ENCODE measurements at places on chromosomes 6 and 20.

DNA sequence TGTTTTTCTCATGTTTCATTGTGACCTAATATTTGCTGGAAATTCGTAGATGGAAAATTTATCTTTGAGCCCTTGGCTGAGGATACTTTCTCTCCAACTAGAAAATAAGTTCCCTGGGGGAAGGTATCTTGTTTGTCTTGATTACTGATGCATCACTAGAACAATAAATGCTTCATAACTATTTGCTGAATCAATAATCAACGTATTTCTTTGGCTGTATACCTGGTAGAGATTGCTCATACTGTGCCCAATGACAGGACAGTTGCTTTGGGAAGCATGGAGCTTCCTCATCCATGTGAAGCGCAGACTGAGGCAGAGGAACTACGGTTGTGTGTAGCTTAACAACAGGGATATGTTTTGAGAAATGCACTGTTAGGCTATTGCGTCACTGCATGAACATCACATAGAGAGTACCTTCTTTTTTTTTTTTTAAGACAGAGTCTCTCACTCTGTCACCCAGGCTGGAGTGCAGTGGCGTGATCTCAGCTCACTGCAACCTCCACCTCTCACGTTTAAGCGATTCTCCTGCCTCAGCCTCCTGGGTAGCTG is 34.2 kb upstream of the RPN2 start:
- no peak overlapping the region for H3K4me3 ChIP-seq
- no peaks in the 10 kb centered on the region for H3K36me3 ChIP-seq
- DNase-seq, result no peak
- H3K4me1 ChIP-seq, result no peaks in the 10 kb centered on the region
- H3K27me3 ChIP-seq, result no peaks in the 10 kb centered on the region

GRCh38 chr6:148455225-148455624 is 112.6 kb downstream of the SASH1 start:
- no peaks in the 10 kb centered on the region for H3K27me3 ChIP-seq
- peak overlapping the region; percentile 38 for H3K27ac ChIP-seq
- H3K36me3 ChIP-seq, result peaks cover 88% of the 10 kb centered on the region
- H3K4me1 ChIP-seq, result peaks cover 24% of the 10 kb centered on the region

GRCh38 chr20:7085467-7085866 is 318.0 kb downstream of the BMP2 start:
- H3K36me3 ChIP-seq, result no peaks in the 10 kb centered on the region
- H3K27me3 ChIP-seq, result no peaks in the 10 kb centered on the region
- H3K4me3 ChIP-seq, result no peak overlapping the region
- H3K27ac ChIP-seq, result no peak overlapping the region
- H3K4me1 ChIP-seq, result no peaks in the 10 kb centered on the region
- DNase-seq, result no peak

DNA sequence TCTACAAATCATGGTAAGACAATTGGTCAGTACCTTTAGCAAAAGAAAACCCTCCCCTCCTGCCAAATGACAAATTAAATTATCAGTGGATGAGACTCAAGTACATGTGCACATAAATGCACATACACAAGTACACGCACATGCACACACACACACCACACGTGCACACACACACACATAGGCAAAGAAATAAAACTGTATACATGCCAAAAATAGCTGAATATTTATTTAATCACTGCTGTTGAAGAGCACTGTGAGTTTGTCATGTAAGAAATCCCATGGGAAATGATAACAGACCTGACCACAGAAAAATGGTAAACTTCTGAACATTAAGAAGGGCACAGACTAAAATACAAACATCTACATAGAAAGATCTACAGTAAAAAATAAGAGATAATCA is 46.6 kb upstream of the TNFAIP3 start:
- no peak for DNase-seq
- peaks cover 32% of the 10 kb centered on the region for H3K4me1 ChIP-seq
- no peak overlapping the region for H3K27ac ChIP-seq
- no peaks in the 10 kb centered on the region for H3K36me3 ChIP-seq
- H3K27me3 ChIP-seq, result no peaks in the 10 kb centered on the region
- no peak overlapping the region for H3K4me3 ChIP-seq

DNA sequence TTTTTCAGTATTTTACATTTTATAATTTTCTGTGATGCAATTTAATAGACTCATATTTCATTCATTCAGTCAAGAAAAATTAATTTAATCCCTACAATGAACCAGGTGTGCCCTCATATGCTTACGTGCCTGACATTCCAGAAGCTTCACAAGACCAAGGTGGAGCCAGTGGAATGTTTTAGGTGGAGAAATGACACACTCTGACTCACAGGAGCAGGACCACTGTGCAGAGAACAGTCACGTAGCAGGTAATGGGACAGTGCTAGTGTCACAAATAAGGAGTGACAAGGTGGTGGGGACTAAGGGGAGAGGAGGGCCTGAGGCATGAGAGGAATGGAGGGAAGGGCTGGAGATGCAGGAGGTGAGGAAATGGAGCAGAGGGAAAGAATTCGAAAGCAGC is 37.0 kb upstream of the HLA-G start:
- no peaks in the 10 kb centered on the region for H3K4me1 ChIP-seq
- DNase-seq, result no peak
- peaks cover 33% of the 10 kb centered on the region for H3K27me3 ChIP-seq
- peak overlapping the region; percentile 55 for H3K27ac ChIP-seq
- H3K4me3 ChIP-seq, result no peak overlapping the region

- no peaks in the 10 kb centered on the region for H3K27me3 ChIP-seq
- no peaks in the 10 kb centered on the region for H3K36me3 ChIP-seq
- no peak for DNase-seq
Measured at GRCh38 chr20:14134004-14134403, 138.7 kb downstream of the MACROD2 start.

- no peak overlapping the region for H3K27ac ChIP-seq
- H3K4me3 ChIP-seq, result no peak overlapping the region
- no peaks in the 10 kb centered on the region for H3K4me1 ChIP-seq
- no peak for DNase-seq
Measured at GRCh38 chr20:57530327-57530981, 5.5 kb upstream of the CTCFL start.

GRCh38 chr20:58019850-58020625 is 208.4 kb downstream of the ANKRD60 start:
- H3K4me3 ChIP-seq, result no peak overlapping the region
- H3K36me3 ChIP-seq, result no peaks in the 10 kb centered on the region
- peaks cover 10% of the 10 kb centered on the region for H3K4me1 ChIP-seq
- H3K27ac ChIP-seq, result no peak overlapping the region
- no peak for DNase-seq

GRCh38 chr20:3995067-3995748 is 20.1 kb downstream of the RNF24 start:
- H3K27me3 ChIP-seq, result no peaks in the 10 kb centered on the region
- H3K4me1 ChIP-seq, result no peaks in the 10 kb centered on the region
- no peak for DNase-seq

GRCh38 chr6:141877275-141877983 is 255.3 kb upstream of the GJE1 start:
- no peaks in the 10 kb centered on the region for H3K27me3 ChIP-seq
- DNase-seq, result no peak
- H3K27ac ChIP-seq, result no peak overlapping the region
- no peaks in the 10 kb centered on the region for H3K4me1 ChIP-seq
- H3K4me3 ChIP-seq, result no peak overlapping the region

DNA sequence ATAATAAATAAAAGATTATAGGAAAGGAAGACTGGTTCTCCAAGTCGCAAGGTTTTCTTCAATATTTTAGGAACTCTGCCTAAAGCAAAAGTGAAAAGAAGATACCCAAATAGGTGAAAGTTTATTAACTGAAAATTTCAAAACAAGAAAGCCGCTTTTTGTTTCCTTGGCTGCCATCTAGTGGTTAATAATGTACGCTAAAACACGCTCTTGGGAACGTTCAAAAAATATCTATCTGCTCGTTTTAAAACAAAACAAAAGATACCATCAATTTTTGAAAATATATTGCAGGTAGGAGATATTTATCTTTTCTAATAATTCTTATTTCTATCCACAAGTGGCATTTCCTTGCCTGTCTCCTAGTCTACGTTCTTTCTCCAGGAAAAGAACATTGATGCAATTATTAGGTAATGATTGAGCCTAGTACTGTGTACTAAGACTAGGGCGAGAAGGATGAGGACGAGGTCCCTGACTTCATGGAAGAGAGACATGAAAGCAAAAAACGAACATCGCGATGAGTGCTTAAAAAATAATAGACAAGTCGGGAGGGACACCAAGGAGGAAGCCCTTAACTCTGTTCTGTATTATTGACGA is 97.2 kb downstream of the SPTLC3 start:
- no peaks in the 10 kb centered on the region for H3K36me3 ChIP-seq
- peaks cover 24% of the 10 kb centered on the region for H3K4me1 ChIP-seq
- no peak overlapping the region for H3K27ac ChIP-seq
- no peaks in the 10 kb centered on the region for H3K27me3 ChIP-seq

- H3K4me1 ChIP-seq, result peaks cover 18% of the 10 kb centered on the region
- H3K36me3 ChIP-seq, result peaks cover under 1% of the 10 kb centered on the region
- H3K27me3 ChIP-seq, result no peaks in the 10 kb centered on the region
Measured at GRCh38 chr20:34049897-34050695, 56.4 kb downstream of the RALY start.

- H3K4me3 ChIP-seq, result no peak overlapping the region
- no peaks in the 10 kb centered on the region for H3K36me3 ChIP-seq
- no peaks in the 10 kb centered on the region for H3K4me1 ChIP-seq
- no peak for DNase-seq
- no peaks in the 10 kb centered on the region for H3K27me3 ChIP-seq
Measured at GRCh38 chr6:148708707-148709106, 38.1 kb upstream of the UST start.

DNA sequence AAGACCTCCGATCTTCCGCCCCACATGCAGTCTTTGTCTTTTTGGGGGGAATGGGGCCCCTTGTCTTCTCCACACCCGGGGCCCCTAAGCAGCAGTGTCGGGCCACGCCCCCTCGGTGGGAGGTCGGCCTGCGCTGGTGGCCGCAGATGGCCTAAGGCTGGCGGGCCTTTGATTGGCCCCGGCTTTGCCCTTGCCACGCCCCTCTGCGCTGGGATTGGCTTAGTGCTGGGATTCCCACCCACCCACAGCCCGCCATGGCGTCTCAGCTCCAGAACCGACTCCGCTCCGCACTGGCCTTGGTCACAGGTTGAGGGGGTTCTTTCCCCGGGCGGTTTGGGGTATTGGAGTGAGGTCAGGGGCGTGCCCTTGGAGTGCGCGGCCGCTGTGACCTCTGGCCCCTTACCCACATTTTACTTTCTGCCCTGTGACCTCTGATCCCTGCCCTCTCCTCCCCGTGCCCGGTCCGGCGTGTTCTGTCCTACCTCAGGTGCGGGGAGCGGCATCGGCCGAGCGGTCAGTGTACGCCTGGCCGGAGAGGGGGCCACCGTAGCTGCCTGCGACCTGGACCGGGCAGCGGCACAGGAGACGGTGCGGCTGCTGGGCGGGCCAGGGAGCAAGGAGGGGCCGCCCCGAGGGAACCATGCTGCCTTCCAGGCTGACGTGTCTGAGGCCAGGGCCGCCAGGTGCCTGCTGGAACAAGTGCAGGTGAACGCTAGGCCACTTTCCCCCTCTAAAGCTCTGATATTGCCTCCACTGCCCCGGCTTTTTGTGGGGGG is at the start of gene HSD17B8:
Gene HSD17B8, plus strand, starts transcription at position 241 of the 776 bp plus-strand sequence. Its CDS starts 14 bp downstream, at position 255.
- H3K4me3 ChIP-seq, result peak within 1 kb of the TSS; percentile 82
- no peaks in the 10 kb centered on the region for H3K27me3 ChIP-seq
- peak; percentile 74 for DNase-seq
- H3K36me3 ChIP-seq, result peaks cover 17% of the 10 kb centered on the region
- peak within 1 kb of the TSS; percentile 93 for H3K27ac ChIP-seq

DNA sequence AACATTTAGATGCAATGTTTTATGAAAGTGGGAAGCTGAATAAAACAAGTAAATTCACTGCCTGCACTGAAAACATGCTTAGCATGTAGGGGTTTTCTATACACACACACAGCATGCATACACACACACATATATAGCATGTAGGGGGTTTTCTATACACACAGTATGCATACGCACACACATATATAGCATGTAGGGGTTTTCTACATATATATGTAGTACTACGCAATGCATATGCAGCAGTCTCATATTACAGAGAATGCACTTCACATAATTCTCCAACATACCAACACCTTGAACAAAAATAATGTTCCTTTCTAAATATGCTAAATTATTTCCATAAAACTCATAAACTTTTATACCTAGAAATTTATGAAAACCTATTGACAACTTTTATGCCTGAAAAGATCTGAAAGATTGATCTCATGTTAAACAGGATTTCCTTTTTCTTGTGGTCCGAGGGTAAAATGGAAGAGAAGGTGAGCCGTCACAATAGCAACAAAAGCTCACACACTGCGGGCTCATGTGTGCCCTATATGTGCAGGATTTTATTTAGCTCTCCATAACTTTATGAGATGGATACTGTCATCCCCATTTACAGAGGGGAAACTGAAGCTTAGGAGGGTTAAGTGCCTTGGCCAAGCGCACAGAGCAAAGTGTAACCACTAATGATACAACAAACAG is 81.9 kb upstream of the TULP1 start:
- no peak for DNase-seq
- no peak overlapping the region for H3K4me3 ChIP-seq
- H3K36me3 ChIP-seq, result peaks cover 13% of the 10 kb centered on the region
- peak overlapping the region; percentile 86 for H3K27ac ChIP-seq
- no peaks in the 10 kb centered on the region for H3K27me3 ChIP-seq
- H3K4me1 ChIP-seq, result peaks cover 48% of the 10 kb centered on the region

DNA sequence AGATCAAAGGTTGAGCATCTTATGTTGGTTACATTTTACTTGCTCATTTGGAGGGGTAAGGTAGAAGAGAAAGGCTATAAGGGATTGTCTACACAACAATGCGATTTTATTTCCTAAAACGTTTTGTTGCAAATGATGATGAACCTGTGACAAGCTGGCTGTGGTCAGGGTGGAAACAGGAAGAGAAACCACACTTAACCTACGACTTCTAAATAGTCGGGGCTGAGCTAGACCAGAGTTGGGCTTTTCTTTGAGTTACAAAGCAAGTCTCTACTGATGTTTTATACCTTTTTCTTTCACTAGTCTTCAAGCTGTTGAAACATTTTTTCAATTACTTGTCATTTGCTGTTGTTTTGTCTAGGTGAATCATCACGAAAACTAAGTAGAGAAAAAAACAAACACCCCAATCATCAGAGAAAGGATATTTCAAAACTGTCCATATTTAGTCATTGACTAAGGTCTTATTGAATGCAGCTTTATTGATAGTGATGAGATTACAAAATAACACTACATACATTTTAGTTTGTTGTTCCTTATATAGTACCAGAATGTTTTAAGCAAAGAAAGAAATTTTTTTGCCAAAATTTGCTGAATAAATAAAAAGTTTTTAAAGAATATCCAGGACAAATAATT is 18.0 kb downstream of the KLHL31 start:
- H3K27ac ChIP-seq, result peak overlapping the region; percentile 14
- no peak for DNase-seq
- H3K4me3 ChIP-seq, result no peak overlapping the region
- peaks cover 21% of the 10 kb centered on the region for H3K4me1 ChIP-seq
- no peaks in the 10 kb centered on the region for H3K27me3 ChIP-seq

DNA sequence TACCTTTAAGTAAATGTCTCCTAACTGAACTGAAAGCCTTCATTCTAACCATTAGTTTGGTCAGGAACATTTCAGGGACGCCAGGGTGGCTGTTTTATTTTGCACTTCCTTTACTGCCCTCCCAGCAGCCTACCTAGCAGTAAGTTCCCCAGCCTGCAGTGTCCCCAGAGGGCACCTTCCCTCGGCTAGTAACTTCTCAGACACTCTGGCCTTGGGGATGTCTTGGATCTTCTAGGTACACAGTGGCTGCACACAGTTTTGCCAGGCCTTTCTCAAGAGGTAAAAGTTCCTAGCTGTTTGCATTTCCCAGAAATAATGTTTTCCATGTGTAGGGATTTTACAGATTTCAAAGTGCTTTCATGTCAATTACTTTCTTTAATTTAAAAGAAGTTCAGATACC is 378 bp upstream of the LAMA2 start:
- H3K27me3 ChIP-seq, result peaks cover 5% of the 10 kb centered on the region
- no peaks in the 10 kb centered on the region for H3K4me1 ChIP-seq
- DNase-seq, result no peak

- H3K27ac ChIP-seq, result no peak overlapping the region
- H3K4me1 ChIP-seq, result no peaks in the 10 kb centered on the region
- no peak overlapping the region for H3K4me3 ChIP-seq
- DNase-seq, result no peak
- H3K36me3 ChIP-seq, result no peaks in the 10 kb centered on the region
Measured at GRCh38 chr6:134589512-134589911, 271.6 kb upstream of the SGK1 start.
